ENCODE measurements at places on chromosomes 6 and 20.
A peak's percentile ranks its signal among the peaks of the same experiment; 100 is the strongest.

DNA sequence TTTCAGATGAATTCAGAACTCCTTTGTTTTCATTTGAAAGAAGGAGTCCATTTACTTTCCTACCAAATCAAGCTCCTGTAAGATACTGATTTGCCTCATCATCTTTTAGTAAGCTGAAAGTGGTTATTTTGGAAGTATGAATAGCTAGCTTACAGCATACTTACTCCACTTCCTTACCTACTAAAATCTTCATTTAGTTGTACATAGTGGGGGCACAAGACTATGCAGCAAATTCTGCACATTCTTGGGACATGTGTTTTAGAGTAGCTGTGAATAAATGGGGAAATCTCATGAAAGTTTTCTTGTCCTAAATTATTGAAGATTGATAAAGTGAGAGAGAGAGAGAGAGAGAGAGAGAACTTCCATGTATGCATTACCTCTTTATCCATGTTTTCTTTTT lies 256.3 kb downstream of the OGFRL1 start:
- no peak for DNase-seq

DNA sequence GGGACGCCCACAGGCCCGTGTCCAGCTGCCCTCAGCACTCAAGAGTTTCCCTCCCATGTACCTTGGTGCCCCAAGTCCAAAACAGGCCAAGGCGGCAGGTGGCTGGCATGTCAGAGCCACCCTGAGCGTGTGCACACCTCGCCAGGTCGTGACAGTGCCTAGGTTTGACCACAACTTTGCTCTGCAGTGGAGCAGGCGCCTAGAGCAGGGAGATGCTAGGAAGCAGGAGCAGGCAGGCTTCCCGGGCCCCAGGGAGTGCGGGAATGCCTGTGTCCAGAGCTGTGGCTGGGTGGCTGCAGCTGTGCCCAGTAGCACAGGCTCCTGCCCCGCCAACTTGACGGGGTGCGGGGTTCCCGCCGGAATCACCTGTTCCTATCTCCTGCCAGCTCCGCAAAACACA lies 380.8 kb upstream of the IMPG1 start:
- DNase-seq, result no peak

DNA sequence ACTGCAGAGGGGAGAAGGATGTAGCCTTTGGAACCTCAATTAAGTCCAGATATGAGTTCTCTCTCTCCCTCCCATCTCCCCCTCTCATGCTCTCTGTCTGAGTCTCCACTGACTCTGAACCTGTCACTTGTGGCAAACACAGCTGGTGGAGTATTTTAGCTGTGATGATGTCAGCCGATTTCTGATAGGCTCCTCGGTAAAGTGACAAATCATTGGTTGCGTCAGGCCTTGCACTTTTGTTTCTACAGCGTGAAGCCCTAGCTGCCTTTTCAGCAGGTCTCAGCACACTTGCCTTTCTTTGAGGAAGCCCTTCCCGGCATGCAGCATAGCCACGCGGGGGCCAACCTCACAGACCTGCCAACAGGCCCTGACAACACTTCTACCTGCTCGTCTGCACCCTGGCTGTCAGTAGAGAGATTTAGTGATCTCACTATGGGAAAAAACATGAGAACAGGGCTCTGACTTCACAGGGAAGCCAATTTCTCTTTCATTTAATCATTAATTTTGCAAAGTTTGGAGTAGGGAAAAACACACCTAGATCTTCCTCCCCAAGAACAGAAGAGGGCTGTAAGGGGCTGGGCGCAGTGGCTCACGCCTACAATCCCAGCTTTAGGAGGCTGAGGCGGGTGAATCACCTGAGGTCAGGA lies 84.4 kb downstream of the GMPR start:
- peak; percentile 84 for DNase-seq

GRCh38 chr6:108562503-108562993 lies 1.8 kb downstream of the FOXO3 start:
- DNase-seq, result peak; percentile 14

DNA sequence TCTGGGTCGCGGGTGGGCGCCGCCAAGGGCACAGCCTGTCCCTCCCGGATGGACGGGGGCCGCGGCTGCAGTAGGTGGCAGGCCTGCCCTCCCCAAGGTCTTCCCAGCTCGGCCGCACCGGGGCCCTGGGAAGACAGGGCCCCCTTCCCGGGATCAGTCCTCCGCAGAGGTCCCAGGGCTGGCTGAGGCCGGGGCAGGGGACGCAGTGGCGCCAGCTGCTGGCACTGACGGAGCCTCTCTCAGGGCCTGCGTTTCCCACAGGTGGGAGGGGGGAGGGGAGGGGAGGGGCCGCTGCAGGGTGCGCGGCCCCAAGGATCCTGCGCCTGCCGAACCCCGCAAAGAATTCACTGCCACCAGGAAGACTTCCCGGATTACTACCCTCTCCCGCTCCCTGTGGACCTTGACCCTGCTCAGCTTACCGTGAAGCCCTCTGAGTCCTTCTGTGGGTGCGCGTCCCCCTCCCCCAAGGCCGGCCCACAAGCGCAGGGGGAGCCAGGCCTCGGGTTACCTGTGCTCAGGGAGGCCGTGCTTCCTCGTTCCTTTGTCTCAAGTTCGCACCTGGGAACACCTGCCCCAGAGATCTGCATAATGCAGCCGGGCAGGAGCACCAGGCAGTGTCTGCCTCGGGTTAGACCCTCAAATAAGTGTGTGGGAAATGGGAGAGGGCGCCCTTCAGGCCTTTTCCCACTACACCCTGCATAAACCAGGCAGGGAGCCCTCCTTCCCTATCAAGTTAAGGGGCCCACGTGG lies 5.1 kb downstream of the LZTS3 start:
- no peak for DNase-seq

DNA sequence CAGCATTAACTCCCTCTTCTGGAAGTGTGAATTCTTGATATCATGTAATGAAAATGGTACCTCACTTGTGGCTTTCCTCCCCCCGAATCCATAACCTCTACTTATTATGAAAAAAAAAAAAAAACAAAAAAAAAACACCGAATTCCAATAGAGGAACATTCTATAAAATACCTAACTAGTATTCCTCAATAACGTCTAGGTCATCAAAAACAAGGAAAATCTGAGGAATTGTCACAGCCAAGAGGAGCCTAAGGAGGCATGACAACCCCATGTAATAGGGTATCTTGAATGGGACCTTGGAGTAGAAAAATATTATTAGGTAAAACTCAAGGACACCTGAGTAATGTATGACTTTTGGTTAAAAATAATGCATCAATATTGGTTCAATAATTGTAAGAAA lies 38.9 kb upstream of the POLR1H start:
- DNase-seq, result no peak

DNA sequence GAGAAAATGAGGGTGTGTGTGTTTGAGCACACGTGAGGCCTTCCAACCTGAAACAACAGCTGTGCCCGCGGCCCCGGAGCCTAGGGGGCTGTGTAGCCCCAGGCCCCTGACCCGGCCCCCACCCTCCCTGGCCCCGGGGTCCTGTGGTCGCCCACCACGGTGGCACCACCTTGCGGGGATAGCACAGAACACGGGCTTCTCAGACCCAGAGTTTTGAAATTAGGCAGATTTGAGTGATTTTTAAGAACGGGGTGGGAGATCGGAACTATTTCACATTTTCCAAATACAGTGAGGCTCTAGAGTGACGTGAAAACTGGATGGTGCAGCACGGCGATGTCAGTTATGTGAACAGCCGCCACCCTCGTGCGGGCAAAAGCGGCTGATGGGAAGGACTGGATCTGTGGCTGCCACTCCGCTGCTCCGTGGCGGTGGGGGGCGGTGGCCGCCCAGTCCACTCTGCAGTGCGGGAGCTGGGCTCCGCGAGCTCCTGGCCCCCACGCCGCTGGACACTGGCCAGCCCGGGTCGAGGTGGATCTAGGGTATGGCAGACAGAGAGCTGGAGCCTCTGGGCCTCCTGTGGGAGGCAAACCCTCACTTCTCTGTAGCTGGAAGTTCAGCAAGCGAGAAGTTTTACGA lies 17.3 kb upstream of the BHLHE23 start:
- no peak for DNase-seq

GRCh38 chr6:36839749-36840431 lies 646 bp upstream of the CPNE5 start:
- peak; percentile 56 for DNase-seq

DNA sequence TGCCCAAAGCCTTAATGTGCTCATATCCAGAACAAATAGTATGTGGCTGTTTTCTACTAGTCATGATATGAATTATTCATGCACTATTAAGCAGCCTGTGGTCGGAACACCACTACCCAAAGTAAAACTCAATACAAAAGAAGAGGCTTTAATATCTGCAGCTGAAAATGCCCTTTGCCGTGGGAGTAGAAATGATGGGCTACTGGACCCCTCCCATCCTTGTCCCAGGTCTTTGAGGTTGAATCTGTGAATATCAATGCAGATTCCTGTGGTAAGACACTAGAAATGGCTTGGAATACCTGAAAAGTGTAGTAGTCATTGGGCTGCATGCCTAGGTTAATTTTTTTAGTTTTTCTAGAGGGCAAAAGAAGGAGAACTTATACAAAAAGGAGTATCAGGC lies 303.7 kb downstream of the TBC1D7 start:
- no peak for DNase-seq

GRCh38 chr6:155143029-155143577 lies 120.7 kb upstream of the CLDN20 start:
- DNase-seq, result no peak

DNA sequence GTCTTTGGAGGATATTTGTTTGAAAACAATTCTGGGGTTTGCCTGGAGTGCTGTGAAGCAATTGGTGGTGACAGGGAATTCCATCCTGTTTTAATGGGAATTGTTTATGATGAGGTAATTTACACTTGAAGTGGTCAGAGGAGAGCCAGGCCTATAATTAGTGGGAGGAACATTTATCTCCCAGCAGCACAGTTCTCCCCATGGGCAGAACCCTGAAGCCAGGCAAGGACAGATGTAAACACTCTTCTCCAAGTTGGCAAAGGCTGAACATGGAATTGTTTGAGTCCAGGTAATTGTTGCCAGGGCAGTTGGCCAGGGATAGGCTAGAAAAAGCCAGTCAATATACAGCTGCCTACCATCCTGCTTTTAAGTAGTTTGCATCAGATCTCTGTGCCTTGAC lies 789.7 kb downstream of the FRK start:
- no peak for DNase-seq

GRCh38 chr6:136527831-136528230 lies 22.4 kb downstream of the MAP7 start:
- no peak for DNase-seq

GRCh38 chr6:150592377-150592995 lies 7.2 kb upstream of the PLEKHG1 start:
- DNase-seq, result no peak

- no peak for DNase-seq
Observed at GRCh38 chr6:29853245-29853644, 25.6 kb downstream of the HLA-G start.

- DNase-seq, result no peak
Observed at GRCh38 chr20:38698541-38698940, 25.7 kb upstream of the SLC32A1 start.

DNA sequence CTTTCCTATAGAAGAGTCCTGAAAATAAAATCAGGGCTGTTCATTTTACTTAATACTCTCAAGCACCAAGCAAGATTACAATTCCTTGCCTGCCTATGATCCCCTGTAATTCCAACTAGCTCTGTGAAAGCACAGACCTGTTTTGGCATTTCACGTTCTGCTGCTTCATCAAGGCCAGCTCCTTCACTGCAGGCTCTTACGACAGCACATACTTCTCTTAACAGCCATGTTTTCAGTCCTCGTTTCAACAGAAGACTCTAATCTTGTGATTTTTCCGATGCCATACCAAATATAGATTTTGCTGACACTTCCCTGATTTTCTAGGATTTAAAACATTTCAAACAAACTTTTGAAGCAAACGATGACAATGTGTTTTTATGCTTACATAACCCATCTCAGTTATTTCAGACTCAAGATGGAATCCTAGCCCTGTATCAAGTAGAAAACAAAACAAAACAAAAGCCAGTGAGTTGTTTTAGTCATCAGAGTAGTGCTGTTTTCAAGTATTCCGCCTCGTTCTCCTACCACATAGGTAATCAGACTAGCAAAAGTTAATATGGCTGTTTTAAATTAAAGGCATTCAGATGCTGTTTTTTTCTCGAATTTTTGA lies 616.5 kb upstream of the CITED2 start:
- no peak for DNase-seq

- DNase-seq, result no peak
Observed at GRCh38 chr20:62603907-62604785, 38.2 kb upstream of the SLCO4A1 start.

- DNase-seq, result no peak
Observed at GRCh38 chr6:13116155-13116554, 212.2 kb downstream of the TBC1D7 start.

DNA sequence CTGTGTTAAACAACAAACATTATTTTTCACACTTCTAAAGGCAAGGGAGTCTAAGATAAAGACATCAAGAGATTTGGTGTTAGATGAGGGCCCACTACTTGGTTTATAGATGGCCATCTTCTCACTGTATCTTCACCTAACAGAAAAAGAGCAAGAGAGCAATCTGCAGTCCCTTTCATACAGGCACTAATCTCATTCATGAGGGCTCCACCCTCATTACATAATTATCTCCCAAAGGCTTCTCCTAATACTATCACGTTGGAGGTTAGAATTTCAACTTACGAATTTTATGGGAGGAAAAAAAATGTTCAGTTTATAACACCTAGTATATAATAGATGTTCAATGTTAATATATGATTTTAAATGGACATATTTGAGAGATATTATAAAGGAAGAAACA lies 45.6 kb downstream of the HDAC2 start:
- no peak for DNase-seq

GRCh38 chr6:163707387-163708355 lies 293.2 kb downstream of the QKI start:
- DNase-seq, result no peak

GRCh38 chr6:78618970-78619369 lies 248.4 kb upstream of the IRAK1BP1 start:
- DNase-seq, result no peak

GRCh38 chr6:155313602-155314091 lies 637 bp downstream of the TFB1M start:
- DNase-seq, result peak; percentile 29

DNA sequence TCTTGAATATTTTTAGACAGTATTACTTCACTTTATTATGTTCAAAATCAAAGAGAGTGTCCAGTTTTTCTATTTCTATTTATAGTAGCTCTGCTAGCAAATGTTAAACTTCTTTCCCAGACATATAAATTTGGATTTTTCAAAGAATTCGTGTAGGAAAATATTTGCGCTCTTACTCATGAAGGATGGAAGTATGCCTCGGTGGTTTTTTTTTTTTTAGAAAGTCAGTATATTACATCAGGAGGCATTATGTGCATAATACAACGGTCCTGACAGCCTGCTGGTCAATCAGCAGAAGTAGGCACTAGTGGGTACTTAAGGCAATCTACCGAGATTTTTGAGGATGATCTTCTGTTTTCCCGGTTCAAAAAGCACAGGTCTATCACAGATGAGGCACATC lies 249.3 kb downstream of the TBX18 start:
- DNase-seq, result no peak

GRCh38 chr6:63565058-63565726 lies 7.1 kb upstream of the LOC128125822 start:
- DNase-seq, result no peak

Data from CD4-positive, alpha-beta T cell treated with Interleukin-10 for 1 hour (primary cell).